ENCODE measurements at places on chromosomes 12 and 14. TPM values are rescaled to one million over a fixed set of nuclear protein-coding genes. Genes with fewer than 3 reads are reported as not detected.

PLXNC1 gene
- 20.6 TPM for total RNA-seq

TAC3 gene
- total RNA-seq = not detected

CD163L1 gene
- total RNA-seq = not detected

STAC3 gene
- total RNA-seq = 6.1 TPM

TAS2R14 gene
- 6.2 TPM for total RNA-seq

IRAK3 gene
- 21.7 TPM for total RNA-seq

FAM181A gene
- total RNA-seq = not detected

PDE3A gene
- not detected for total RNA-seq

PSME2 gene
- total RNA-seq = 673 TPM

PHETA1 gene
- 2.1 TPM for total RNA-seq

TXNRD1 gene
- 103 TPM for total RNA-seq

MGST1 gene
- 13.8 TPM for total RNA-seq

NEUROD4 gene
- not detected for total RNA-seq

NACA gene
- total RNA-seq = 563 TPM

LRRK2 gene
- 0.29 TPM for total RNA-seq

CMTM5 gene
- total RNA-seq = not detected

SLC2A14 gene
- not detected for total RNA-seq

PLBD1 gene
- not detected for total RNA-seq

GLT1D1 gene
- total RNA-seq = 0.14 TPM

LAG3 gene
- total RNA-seq = 78.2 TPM

FAM186B gene
- 2.3 TPM for total RNA-seq

ZNF740 gene
- 34.6 TPM for total RNA-seq

SDR9C7 gene
- not detected for total RNA-seq

SLC5A8 gene
- not detected for total RNA-seq

CCDC196 gene
- total RNA-seq = not detected

RPL10L gene
- not detected for total RNA-seq

CLEC7A gene
- total RNA-seq = not detected

All from natural killer cell treated with Interleukin-12 subunit alpha and Interleukin-12 subunit beta and Interleukin-15 and Interleukin-18, amount 100 ng/mL, for 72 hours (primary cell).